ENCODE measurements at places on chromosomes 1 and 21.

DNA sequence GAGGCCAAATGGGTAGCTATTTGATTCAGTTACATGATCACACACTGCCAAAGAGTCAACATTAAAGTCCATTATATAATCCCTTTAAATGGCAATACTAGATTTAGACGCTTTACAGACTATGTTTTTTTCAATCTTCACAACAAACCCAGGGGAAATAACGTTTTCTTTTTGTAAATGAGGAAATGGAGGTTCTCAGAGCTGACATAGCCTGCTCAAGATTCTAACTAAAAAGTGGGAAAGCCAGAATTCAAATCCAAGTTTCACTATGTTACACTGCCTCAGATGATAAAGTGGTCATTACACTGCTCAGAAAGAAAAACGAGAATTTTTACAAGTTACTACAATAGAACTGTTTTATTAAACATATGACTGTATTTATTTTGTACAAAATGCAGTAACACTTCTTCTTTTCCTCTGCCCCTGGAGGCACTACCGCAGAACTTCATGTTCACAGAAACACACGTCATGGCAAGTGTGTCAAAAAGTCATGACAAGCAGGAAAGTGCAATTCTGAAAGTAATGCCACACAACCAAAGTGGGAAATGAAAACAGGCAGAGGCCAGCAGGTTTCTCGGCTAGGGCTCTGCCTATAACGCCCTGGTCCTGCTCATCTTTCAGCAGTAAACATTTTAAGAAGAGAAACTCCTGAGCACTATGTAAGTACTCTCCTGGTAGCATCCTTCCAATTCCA lies 19.0 kb downstream of the THEMIS2 start:
- DNase-seq = no peak

GRCh38 chr1:225816643-225817538 lies 7.0 kb downstream of the EPHX1 start:
- DNase-seq = no peak

- no peak for DNase-seq
Measured at GRCh38 chr1:91940496-91940895, 8.7 kb upstream of the BRDT start.

DNA sequence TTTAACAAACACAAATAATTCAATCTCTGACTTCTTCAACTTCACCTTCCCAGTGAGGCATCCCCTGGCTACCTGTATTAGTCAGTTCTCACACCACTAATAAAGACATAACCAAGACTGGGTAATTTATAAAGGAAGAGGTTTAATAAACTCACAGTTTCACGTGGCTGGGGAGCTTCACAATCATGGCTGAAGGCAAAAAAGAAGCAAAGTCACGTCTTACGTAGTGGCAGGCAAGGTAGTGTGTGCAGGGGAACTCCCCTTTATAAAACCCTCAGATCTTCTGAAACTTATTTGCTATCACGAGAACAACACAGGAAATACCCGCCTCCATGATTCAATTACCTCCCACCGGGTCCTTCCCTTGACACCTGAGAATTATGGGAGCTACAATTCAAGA lies 478.5 kb downstream of the ADGRL2 start:
- no peak for DNase-seq

DNA sequence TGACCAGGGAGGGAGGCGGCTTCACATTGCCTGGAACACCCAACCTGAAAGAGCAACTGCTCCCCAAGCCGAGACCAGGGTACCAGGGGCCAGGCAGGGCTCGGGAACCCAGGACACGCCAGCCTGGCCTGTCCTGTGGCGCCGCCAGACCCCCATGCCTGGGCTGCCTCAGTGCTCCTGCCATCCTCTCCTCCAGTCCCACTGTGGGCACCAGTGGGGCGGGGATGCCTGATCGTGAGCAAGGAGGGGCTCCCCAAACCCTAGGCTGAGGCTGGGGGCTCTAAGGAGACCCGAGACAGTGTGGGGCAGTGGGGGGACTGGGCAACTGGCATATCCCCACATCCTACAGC lies 45.1 kb downstream of the WNT9A start:
- no peak for DNase-seq

DNA sequence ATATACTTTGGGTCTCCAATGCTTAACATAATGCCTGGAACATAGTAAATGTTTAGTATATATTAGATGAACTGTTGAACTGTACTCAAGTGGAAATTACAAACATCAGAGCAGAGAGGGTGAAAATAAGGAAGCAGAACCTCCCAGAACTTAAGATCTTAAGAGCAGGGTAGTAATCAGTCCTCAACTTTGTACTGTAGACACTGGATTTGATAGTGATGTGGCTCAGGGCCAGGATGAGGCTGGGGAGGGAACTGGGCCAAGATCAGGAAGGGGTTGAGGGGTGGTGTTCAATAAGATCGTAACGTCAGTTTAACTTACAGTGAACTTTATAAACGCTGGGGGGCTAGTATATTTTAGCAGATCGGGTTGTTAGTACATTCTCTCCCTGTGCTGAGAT lies 15.4 kb downstream of the MPZL1 start:
- no peak for DNase-seq

DNA sequence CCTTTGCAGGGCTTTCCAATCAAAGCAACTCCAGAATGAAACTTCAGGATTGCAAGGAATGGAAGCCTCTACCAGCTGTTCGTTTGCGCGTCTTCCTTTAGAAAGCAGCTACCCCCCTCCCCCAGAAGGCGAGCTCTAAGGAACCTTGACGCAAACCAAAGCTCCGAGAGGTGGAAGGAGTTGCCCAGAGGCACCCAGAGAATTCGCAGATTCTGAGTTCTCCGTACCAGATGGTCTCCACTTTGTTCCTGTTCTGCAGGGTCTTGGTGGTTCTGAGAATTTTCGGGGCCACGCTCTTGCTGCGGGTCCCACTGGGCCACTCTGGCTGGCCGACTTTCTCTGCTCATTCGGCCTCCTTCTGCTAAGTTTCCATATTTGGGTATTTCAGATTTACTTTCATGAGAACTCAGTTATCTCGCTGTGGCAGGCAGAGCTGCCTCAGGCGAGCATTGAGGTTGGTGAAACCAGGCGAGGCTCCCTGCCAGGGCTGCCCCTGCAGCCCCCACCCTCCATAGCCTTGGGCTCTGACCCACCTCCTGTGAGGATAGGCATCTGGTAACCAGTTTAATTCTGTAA lies 801 bp downstream of the TRAF5 start:
- no peak for DNase-seq

DNA sequence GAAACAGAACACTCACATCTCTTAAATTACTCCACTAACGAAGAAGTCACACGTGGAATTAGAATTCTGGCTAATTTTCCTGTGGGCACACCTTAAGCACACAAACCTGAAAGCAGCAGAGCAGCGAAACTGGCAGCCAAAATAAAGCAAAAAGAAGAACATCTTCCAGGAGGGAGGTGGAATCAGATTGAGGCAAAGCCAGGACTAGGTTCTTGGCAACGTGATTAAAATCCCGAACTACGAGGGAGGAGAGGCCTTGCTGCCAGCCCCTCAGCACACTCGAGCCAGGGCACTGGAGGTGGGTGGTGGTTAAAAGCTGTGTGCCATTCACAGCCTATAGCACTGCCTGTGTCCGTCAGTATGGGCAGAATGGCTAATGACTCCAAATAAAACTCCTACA lies 58.0 kb downstream of the HIVEP3 start:
- no peak for DNase-seq

GRCh38 chr1:28161751-28162150 lies 14.7 kb downstream of the PTAFR start:
- no peak for DNase-seq

DNA sequence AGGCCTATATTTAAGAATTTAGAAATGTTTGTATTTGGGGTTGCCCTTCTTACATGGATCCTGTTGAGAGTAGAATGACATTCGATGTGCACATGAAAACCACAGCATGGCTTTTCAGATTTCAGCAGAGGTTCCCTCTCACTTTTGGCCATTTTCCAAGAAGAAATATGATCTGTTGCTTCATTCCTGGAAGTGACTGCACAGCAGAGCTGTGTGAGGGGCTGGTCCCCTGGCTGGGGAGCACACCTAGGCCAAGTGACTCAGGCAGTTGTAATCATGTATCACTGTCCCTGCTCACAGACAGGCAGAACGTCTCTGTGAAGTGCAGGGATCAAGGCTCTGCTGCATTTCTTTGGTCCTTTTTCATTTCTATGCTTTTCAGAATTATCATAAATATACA lies 32.3 kb downstream of the AGT start:
- DNase-seq = no peak

DNA sequence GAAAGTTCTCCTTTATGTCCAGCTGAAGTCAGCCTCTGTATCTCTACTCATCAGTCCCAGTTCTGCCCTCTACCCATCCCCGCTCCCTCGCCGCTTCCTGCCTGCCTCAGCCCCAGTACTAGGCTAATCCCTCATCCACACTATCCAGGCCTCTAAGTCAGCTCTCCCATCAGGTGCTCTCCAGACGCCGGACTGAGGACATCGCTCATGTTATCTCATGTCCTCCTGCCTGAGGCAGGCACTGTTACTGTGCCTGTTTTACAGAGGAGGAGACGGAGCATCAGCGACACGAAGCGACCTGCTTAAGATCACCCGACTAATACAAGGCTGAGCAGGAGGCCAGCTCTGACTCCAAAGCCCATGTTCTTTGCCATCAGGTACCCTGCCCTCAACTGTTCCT lies 57.3 kb upstream of the RUNX3 start:
- DNase-seq = no peak

GRCh38 chr1:217881131-217881543 lies 250.0 kb downstream of the SPATA17 start:
- no peak for DNase-seq

- DNase-seq = no peak
Measured at GRCh38 chr1:4973341-4973740, 318.9 kb downstream of the AJAP1 start.

DNA sequence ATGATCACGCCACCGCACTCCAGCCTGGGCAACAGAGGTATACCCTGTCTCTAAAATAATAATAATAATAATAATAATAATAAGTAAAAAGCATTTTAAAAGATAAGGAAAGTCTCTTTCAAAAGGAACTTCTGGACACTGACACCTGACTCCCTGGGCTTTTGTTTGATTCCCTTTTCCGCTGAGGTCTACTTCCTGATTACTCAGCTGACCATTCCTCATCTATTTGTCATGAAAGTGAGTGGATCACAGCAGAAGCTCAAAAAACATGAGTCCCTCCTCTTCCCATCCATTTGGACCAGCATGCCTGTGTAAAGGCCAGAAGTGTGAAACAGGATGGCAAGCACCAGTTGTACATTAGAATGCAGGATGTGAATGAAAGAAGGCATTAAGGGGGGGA lies 61.1 kb upstream of the FBXO28 start:
- DNase-seq = no peak

GRCh38 chr1:98086796-98087441 lies 166.1 kb upstream of the DPYD start:
- DNase-seq = peak; percentile 25

DNA sequence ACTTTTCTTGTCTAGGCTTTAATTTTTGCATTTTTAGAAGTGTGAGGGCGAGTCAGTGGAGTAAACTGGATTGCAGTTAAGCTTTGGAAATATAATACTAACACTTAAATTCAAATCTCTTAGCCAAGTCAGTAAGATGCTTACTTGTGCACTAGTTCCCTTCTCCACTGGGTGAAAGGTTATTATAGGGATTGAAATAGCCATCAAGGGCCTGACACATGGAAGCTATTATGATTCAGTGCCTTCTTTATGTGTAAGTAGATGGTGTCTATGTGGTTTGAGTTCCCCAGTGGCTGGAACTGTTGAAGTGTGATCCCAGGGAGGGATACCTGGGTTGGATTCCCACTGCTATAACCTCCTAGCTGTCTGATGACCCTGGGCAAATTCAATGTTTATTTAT lies 24.7 kb upstream of the DMRTA2 start:
- no peak for DNase-seq

- no peak for DNase-seq
Measured at GRCh38 chr1:93668121-93668520, 13.5 kb downstream of the BCAR3 start.

- DNase-seq = no peak
Measured at GRCh38 chr1:158818560-158818959, 12.6 kb upstream of the MNDA start.

DNA sequence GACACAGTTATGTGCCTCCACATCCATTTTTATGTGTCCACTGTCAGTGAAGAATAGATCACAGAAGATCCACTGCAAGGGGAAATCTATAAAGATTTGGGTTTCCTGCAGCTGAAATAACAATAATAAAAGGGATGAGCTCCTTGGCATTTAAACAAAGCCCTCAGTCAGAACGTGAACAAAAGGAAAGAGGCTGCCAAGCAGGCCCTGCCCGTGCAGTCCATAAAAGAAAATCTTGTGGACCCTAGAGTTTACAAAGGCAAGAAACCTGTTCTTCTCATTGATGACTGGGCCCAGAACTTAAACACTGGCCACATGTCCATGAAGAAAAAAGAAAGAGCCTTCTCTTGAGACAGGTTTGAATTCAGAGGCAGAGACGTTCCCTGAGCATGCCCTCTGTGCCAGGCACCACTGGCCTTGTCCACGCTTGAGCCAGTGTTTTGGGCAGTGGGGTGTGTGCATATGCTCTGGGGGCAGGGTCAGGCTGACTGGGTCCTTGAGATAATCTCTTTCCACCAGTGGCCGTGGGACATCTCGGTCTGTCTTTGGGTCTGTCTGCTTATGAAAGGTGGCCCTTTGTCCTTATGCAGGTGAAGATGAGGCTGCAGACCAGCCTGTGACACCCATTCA lies 142.7 kb downstream of the HIVEP3 start:
- no peak for DNase-seq

- DNase-seq = no peak
Measured at GRCh38 chr1:160795951-160796383, at the start of gene LY9. Gene LY9 (plus strand): TSS chr1:160796174. CDS start chr1:160796188, 14 bp downstream.

DNA sequence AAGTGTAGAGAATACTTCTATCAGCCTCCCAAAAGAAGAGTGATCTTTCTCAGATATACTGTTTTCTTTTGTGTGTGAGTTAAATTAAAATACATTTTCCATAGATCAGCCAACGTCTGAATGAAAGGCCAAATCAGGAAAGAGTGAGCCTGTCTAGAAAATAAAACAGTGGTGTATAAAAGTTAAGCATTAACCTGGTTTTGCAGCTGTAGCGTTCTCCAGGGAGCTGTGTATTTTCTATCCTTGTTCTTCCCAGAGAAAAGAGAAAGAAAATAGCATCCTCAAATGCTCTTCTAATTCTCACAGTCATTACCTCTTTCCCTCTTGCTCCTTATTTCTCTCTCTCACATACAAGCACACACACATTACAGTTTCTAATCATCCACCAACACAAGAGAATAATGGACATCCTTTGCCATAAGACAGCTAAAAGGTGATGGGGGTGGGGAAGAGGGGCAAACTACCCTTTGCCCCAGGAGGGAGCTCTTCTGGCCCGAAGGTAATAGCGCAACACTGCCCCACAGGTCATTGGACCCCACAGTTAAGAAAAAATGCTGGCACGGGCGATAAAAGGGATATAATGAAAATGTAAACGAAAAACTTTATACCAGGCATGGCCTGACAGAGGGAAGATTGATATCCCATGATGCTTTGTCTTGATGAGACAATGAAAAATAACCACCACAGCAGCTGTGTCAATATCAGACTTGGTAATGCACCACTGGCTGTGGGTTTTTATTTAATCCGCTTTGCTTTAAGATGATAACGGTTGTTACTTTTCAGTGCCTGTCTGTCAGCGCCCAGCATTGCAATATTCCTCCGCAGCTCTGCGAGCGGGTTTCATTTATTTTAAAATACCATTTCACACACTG lies 150.3 kb downstream of the NUF2 start:
- DNase-seq = no peak

- DNase-seq = no peak
Measured at GRCh38 chr1:59481881-59482505, 185.1 kb downstream of the FGGY start.

GRCh38 chr1:36118447-36119204 lies 6.4 kb downstream of the COL8A2 start:
- DNase-seq = no peak

- no peak for DNase-seq
Measured at GRCh38 chr1:36133484-36133883, 8.5 kb upstream of the COL8A2 start.
